ENCODE measurements at places on chromosomes 12 and 14.
A peak's percentile ranks its signal among the peaks of the same experiment; 100 is the strongest.

- no peak for DNase-seq
These were observed 109.6 kb downstream of the RMST start for GRCh38 chr12:97572220-97572619.

- no peak for DNase-seq
These were observed 26.9 kb downstream of the DAAM1 start for GRCh38 chr14:59215322-59215721.

DNA sequence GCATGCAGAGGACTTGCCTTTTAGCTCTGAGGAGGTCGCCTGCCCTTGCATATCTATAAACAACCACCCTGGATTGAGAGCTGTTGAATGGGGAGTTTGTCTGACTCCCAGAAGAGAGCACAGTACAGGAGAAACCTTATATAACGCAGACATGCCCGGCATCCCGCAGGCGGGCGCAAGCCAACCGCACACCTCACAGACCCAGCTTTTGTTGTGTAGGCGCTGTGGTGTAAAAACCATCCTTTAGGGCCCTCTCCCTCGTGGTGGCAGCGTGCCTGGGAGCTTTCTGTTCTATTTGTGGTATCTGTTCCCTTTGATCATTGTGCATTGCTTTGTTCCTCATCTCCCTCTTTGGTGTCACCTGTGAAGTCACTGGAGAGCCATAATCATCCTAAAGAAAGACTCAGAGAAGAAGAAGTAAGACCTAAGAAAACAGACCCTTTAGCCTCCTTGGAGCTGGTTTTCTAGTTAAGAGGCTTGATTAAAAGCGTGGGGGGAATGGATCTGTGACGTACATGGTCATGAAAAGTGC is 77.7 kb downstream of the ETV6 start:
- no peak for DNase-seq

DNA sequence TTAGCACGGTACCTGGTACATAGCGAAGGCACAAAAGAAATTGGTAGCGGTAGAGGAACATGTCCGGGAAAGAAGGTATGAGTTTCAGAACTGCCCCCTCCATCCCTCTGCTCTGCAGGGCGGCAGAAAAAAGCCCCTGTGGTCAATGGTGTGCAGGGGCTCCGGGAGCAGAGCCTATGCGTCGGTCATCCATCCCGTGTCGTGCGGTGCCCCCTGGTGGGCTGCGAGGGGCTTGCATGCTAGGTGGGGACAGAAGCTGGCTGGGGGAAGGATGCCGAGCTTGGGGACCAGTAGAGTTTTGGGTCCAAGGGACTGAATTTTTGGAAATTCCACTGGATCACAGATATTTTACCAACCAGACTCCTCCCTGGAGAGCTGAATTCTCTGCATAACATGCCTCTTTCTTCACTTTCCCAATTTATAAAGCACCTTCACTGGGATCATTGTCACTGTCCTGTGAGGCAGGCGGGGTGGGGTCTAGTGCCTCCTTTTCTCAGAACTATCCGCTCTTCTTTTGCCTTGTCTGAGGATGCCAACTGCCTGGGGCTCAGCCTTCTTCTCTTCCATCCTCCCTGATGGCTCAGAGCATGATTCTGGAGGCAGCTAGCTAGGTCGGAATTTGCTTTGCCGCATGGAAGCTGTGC is 148.7 kb downstream of the SMOC1 start:
- peak; percentile 24 for DNase-seq

- no peak for DNase-seq
These were observed 75.1 kb downstream of the SPTSSA start for GRCh38 chr14:34386865-34387485.

GRCh38 chr12:55652352-55652751 is 15.7 kb downstream of the OR10P1 start:
- DNase-seq = no peak

GRCh38 chr12:92312463-92312964 is 166.9 kb upstream of the BTG1 start:
- no peak for DNase-seq

GRCh38 chr14:77097006-77097699 is 905 bp upstream of the CIPC start:
- DNase-seq = no peak

DNA sequence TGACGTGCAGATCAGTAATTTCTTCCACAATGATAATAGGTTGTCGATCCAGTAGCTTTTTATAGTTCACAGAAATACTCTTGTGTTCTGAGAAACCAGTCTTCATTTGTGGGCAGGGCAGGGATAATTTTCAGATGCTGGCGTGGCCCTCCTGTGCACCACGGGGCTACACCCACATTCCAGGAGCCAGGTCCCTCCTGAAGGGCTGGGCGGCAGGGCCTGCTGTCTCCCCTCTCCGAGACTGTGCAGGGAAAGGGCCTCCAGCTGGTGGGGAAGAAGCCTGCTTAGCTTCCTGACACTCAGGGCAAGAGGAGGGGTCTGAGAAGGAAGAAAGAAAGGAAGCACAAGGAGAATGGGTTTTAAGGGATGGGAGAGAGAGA is 94.9 kb downstream of the ADGRD1 start:
- no peak for DNase-seq

GRCh38 chr12:53232646-53233461 is 845 bp upstream of the RARG start:
- DNase-seq = no peak

- no peak for DNase-seq
These were observed 631.8 kb downstream of the TMTC2 start for GRCh38 chr12:83318386-83319098.

GRCh38 chr12:108822497-108823205 is 34.7 kb downstream of the SSH1 start:
- DNase-seq = no peak

All from stimulated activated CD8-positive, alpha-beta memory T cell treated with anti-CD3 and anti-CD28 coated beads, Interleukin-2, amount 100 ng/mL, for 1 hour (primary cell).